ENCODE measurements at places on chromosomes 2 and 18.
A peak's percentile ranks its signal among the peaks of the same experiment; 100 is the strongest.

GRCh38 chr2:231634951-231635875, 42.5 kb downstream of the TEX44 start:
- DNase-seq: no peak

DNA sequence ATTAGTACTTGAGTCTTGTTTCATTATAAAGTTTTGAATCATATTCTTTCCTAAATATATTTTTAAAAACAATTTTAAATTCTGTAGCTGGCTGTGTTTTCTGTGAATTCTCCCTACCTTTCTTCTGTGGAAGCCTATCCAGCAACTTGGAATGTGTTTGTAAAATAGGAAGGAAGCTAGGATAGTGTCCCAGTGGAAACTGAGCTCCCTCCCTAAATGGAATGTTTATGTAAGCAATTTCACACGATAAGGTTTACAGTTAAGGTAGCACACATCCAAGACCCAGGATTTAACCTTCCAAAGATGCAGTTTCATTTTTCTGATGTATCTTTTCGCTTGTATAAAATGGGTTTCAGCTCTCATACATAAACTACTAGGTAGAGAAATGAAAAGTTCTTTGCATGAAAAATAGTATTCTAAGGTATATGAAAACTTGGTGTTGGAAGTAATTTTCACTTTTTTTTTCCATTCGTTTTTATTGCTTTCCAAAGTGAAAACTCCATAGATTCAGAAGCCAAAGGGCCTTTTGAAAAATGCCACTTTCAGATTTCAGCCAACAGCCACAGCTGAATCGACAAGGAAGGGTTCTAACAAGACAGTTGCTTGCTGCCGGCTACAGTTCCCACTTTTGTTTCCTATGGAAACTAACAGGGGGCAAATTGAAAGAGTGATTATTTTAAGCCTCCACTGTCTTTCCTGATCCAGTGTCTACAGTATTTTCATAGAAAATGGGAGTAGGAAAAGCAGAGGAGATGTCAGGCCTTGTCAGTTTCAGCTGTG, 405.1 kb upstream of the POU3F3 start:
- DNase-seq: no peak

DNA sequence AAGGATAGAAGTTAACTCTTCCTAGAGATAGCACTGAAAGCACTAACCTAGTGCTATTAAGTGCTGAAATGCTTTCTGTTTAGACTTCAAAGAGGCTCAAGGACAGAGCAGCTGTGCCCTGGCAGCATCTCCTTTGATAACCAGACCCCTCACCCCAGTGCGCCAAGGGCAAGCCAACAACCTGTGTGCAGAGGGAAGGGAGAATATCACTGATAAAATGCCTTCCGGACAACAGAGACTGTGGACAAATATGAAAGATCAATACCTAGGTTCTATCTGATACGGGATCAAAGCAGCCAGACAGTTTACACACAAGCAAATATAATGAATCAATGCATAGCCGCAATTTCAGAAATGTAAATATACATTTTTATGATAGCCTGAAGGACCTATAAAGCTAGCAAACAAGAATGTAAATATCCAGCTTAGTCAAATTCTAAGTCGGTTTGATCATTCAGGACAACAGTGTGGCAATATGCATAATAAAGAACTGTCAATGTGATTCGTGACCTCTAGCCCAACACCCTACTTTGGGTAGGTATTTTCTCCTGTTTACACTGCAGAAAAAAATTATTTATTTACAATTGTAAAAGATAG, 91.8 kb upstream of the RFX8 start:
- no peak for DNase-seq

GRCh38 chr18:63346480-63347183, 20.4 kb downstream of the KDSR start:
- no peak for DNase-seq

- no peak for DNase-seq
Measured at GRCh38 chr2:172922306-172922705, 153.3 kb upstream of the MAP3K20 start.

GRCh38 chr2:187654535-187654934, 100.3 kb upstream of the TFPI start:
- DNase-seq: no peak

- no peak for DNase-seq
Measured at GRCh38 chr2:124970030-124970429, 944.9 kb downstream of the CNTNAP5 start.

- DNase-seq: peak; percentile 96
Measured at GRCh38 chr2:218733171-218734021, 22.8 kb downstream of the TTLL4 start.

GRCh38 chr18:46148810-46149209, 44.6 kb downstream of the HAUS1 start:
- peak; percentile 61 for DNase-seq

- no peak for DNase-seq
Measured at GRCh38 chr2:9697909-9698308, 67.1 kb upstream of the YWHAQ start.

DNA sequence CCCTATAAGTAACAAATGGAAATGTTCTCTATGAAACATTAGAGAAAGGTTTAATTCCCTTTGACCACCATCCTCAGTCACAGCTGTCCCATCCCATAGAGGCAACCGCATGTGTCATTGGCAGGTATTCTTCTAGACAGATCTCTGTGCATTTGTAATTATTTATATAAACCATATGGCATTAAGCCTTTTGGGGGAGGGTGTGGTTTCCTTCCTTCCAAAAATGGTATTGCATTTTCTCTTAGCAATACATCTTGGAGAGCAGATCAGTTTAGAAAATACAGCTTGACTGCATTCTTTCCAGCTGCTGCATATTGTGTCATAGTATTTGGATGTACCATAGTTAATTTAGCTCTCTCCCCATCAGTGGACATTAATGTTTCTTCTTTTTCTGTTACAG, 57.7 kb downstream of the LCLAT1 start:
- DNase-seq: no peak

GRCh38 chr2:151823651-151824050, 4.6 kb downstream of the ARL5A start:
- peak; percentile 8 for DNase-seq

DNA sequence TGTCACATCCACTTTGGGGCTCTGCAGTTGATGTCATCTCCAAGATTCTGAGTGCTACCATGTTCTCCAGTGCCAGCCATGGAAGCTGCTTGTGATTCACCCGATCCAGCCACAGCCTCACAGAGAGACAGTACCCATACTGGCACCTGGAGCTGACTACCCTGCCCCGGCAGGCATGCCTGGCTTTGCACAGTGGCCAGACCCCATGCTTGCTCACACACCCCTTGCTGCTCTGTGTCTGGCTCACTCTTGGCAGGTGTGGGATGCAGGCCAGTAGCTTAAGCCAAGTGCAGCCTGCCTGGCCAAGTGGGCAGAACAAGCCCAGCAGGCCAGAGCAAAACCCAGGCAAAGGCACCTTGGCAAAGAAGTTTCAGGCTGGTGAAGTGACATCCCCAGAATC, 828.4 kb upstream of the VRK2 start:
- DNase-seq: no peak

DNA sequence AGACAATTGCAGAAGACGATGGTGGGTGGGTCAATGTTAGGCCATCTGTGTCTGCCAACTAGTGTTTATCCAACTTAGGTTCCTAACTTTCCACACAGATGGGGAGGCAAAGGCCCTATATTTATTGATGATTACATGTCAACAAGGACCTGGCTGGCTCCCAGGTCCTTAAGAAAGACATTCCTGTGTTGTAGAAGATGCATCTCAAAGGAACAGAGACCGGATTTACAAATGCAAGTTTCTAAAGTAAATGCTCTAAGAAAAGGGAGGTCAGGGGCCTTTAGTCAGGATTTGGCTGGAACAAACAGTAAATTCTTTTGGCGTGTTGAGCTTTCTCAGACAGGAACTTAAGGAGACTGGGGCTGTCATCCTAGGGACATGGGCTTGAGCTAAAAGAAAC, 175.0 kb downstream of the SH3BP4 start:
- no peak for DNase-seq

- DNase-seq: no peak
Measured at GRCh38 chr18:3529601-3530000, 79.6 kb downstream of the TGIF1 start.

DNA sequence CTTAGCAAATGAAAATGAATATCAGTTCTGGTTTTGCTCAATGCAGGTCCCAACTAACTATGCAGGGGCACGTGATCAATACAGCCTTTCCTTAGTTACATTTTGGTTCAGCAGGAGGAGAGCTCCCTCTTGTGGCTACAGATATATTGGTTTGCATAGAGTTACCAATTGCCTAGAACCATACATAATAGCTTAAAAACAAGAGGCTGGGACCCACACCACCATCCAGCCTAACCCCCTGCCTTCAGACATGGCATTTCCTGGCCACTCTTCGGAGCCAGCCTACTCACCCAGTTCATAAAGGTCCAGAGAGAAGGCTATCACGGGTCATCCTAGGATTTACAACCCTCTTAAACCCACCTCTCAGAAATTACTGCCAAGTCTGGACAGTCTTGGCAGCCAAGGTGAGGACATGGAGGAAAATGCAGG, 10.5 kb downstream of the CCDC93 start:
- peak; percentile 78 for DNase-seq

DNA sequence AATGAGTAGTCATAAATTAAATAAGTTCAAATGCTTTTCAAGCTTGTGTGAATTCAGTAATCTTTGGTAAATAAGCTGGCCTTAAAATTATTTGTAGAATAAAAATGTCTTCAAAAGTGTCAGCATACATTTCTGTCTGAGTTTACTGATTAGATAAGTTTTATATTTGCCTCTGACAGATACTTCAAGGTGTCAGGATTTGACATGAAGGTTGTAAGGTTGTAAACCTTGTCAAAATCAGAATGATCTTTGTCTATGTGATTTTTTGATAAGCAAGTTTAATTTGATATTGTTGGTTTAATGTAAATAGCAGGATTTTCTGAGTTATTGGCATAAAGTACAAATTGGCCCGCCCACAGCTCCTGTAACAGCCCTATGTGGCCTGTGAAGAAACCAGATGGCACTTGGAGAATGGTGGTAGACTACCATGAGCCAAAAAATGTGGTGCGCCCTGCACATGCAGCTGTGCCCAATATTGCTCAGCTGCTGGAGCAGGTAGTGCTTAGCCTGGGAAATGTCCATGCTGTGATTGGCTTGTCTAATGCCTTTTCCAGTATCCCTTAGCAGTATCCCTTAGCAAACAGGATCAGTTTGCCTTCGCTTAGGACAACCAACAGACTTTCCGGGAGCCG, 188.0 kb upstream of the SPHKAP start:
- DNase-seq: no peak

GRCh38 chr2:239409976-239410375, 9.2 kb upstream of the HDAC4 start:
- no peak for DNase-seq

GRCh38 chr18:629269-630150, 27.9 kb upstream of the TYMS start:
- peak; percentile 39 for DNase-seq

- no peak for DNase-seq
Measured at GRCh38 chr2:6835467-6835866, 30.2 kb downstream of the CMPK2 start.

- DNase-seq: no peak
Measured at GRCh38 chr2:54909001-54909400, 141.2 kb downstream of the RTN4 start.

DNA sequence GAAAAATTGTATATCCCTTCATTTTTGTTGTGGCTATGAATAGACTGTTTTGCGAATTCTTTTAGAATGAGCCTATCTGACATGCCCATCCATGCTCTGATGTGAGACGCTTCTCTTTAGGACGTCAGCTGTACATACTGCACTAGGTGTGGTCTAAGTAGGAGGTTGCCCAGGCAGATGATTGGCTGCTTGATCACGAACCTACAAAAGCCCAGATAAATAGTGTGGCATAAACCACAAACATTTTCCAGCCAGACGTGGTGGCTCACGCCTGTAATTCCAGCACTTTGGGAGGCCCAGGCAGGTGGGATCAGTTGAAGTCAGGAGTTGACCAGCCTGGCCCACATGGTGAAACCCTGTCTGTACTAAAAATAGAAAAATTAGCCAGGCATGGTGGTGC, 251.8 kb downstream of the AGAP1 start:
- DNase-seq: no peak

DNA sequence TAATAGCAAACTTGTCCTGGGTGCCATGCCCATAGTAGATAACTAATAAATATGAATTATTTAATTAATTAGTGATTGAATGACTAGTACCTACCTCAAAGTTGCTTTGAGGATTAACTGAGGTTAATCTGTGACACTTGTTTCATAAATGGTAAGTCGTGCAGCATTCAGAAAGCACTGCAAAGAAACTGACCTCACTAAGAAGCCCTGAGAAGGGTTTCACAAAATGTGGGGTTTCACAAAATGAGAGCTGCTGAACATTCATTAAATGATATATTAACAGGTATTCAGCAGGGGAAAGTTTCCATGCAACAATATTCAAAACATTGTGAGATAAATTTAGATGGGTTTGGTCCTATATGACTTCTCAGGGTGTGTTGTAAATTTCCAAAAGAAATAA, 236.2 kb downstream of the OSR1 start:
- no peak for DNase-seq

GRCh38 chr2:96325041-96325883, at the start of gene ITPRIPL1:
ITPRIPL1 (plus strand) TSS chr2:96325317; CDS start chr2:96325840, 523 bp downstream.
- DNase-seq: peak; percentile 52

GRCh38 chr2:160053946-160054345, 8.5 kb downstream of the PLA2R1 start:
- DNase-seq: no peak

- no peak for DNase-seq
Measured at GRCh38 chr2:165114346-165114939, 89.4 kb downstream of the SCN3A start.

- no peak for DNase-seq
Measured at GRCh38 chr2:117933884-117934354, 80.0 kb downstream of the CCDC93 start.

- DNase-seq: no peak
Measured at GRCh38 chr2:218009765-218010139, 7.0 kb upstream of the TNS1 start.

GRCh38 chr2:205760157-205760556, 77.9 kb downstream of the NRP2 start:
- DNase-seq: no peak

Data from NB4 (cell line).